ENCODE measurements at places on chromosomes 3 and 15.

DNA sequence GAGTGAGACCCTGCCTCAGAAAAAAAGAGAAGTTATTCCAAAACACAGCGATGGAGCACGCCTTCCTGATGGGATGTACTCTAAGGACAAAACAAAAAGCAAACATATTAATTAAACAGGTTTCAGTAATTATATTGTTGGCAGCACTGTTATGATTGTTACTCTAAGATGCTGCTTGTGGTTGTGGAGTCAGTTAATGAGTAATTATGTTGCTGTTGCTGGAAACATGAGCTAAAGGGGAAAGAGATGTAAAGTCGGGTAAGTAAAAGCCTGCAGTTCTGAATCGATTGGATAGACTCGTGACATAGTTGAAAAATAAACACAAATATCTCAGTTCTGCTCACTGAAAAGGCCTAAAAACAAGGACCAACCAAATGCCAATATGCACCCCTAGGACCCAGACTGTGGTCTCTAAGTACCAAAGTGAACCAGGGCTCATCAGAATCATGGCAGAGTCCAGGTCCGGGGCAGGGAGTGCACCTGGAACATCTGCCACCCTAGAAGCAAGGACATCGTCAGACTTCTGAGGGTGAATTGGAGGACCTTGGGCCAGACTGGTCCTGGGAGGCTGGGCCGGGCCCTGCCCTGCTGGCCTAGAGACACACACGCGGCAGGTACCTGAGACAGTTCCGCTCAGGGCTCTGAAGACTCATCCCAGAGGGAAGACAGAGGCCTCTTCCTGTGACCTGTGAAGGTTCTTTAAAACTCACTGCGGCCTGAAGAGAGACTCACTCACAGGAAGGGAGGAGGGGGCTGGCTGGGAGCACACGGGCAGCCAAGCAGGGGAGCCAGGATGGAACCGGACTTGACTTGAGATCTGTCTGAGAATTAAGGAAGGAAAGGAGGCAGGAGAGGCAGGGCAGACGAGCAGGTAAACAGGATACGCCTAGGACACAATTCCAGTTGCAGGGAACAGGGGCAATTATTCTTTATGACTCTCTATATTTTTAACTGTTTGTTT is 140.5 kb downstream of the LRRK1 start:
- DNase-seq, result no peak

DNA sequence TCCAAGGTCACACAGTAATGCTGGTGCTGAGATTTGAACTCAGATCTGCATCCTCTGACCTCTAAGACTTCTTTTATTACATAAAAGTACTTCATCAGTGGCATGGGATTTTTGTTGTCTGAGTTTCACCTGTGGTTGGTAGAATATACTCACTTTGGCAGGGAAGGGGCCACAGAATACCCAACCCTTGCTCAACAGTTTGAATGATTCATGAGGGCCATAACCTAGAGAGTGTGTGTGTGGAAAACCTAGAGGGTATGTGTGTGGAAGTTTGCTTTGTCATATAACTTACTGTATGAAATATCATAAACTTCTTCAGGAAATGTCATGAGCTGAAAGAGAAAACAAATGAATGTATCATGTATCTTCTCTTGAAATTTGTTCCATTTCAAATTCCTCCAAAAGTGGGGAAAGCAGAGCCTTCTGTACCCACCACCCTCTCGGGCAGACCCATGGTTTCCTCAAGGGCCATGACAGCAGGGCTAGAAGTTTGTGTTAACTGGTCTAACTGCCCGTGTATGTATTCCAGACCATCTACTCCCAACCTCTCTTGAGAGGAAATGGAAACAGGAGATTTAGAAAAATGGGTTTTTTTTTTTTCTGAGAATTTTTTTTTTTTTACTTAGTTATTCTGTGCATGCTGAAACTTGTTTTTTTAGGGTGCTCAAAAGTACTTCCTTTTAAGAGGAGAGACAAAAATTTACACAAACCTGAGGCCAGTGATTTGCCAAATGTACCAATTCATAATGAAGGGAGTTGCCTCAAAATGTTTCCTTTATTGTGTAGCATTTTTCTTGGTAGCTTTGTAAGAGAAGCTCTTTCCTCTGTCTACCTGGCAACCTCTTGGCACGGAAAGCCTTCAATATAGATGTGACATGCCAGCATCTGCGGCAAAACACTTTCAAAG is 127.0 kb downstream of the TPRG1 start:
- no peak for DNase-seq

- DNase-seq, result no peak
These were observed 502.4 kb downstream of the LPP start for GRCh38 chr3:188656196-188656982.

DNA sequence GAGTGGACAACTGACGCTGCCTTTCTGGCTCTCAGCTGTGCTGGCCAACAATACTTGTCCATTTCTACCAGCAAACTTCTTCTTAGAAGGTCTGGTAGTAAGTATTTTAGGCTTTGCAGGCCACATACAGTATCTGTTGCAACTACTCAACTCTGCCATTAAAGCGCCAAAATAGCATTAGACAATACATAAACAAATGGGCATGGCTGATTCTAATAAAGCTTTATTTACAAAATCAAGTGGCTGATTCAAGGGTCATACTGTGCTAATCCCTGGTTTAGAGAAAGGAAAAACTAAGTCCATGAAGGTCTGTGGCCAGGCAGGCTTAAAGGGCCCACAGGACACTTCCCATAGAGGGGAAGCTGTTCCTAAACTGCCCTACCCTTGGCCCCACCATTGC is 26.3 kb upstream of the TPM1 start:
- no peak for DNase-seq

DNA sequence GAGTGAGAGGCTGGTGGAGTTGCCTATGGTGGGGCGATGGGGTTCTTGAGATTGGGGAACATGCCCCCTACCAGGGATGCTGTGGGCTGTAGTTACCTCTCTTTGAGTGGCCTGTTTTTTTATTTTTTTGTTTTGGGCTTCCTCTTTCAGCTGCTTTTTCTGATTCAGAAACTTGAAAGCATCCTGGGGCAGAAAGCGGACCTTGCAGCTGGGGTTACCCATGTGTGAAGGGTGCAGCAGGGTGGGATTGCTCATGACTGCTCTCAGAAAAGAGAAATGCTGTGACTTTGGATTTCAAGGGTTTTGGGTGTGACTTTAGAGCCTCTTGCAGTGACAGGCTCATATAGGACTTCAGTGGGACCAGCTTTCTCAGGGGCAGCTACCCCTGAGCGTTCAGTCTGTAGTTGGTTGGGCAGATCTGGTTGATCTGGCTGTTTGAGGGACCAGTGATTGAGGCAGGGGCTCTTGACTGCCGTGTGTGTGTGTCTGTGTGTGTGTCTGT is 1.8 kb downstream of the LIMD1 start:
- DNase-seq, result no peak

DNA sequence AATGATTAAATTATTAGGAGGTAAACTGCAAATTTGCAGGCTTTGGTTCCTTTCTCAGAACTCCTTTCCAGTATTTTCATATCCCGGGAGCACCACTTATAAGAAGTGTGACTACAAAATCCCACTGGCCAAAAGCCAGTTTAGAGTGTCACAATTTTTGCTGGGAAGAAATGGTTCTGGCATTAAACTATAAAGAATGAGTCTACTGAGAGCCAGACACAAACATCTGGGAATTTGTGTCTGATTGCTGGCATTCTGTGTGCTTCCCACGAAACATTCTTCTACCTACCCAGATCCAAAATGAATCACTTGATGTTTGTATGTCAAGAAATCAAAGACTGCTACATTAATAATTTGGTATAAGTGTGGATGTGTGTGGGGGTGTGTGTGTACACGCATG is 82.8 kb downstream of the DUT start:
- DNase-seq, result no peak

DNA sequence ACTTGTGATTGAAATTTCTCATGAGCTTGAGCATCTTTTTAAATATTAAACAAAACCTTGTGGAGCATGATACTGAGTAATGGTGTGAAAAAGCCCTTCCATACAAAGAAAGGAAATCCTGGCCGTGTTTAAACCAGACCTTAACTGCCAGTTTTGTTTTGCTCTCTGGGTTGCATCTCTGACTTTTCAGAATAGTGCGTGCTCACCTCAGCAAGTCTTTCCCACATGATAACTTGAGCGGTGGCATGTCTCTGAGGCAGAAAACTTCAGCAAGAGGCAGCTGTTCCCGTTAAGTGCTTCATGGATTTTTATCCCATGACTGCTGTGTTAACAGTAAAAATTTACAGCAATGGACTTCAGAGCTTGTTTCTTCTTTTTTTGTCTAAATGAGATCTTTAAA is 393.3 kb downstream of the FEZF2 start:
- DNase-seq, result no peak

GRCh38 chr15:74451322-74451721 is 9.6 kb downstream of the UBL7 start:
- DNase-seq, result no peak

Data from stimulated activated effector memory CD8-positive, alpha-beta T cell treated with anti-CD3 and anti-CD28 coated beads, Interleukin-12 subunit alpha, Interleukin-12 subunit beta, amount 100 ng/mL, for 72 hours (primary cell).